ENCODE measurements at places on chromosomes 3 and 15.

DNA sequence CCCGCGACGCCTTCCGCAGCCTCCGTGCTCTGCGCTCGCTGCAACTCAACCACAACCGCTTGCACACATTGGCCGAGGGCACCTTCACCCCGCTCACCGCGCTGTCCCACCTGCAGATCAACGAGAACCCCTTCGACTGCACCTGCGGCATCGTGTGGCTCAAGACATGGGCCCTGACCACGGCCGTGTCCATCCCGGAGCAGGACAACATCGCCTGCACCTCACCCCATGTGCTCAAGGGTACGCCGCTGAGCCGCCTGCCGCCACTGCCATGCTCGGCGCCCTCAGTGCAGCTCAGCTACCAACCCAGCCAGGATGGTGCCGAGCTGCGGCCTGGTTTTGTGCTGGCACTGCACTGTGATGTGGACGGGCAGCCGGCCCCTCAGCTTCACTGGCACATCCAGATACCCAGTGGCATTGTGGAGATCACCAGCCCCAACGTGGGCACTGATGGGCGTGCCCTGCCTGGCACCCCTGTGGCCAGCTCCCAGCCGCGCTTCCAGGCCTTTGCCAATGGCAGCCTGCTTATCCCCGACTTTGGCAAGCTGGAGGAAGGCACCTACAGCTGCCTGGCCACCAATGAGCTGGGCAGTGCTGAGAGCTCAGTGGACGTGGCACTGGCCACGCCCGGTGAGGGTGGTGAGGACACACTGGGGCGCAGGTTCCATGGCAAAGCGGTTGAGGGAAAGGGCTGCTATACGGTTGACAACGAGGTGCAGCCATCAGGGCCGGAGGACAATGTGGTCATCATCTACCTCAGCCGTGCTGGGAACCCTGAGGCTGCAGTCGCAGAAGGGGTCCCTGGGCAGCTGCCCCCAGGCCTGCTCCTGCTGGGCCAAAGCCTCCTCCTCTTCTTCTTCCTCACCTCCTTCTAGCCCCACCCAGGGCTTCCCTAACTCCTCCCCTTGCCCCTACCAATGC lies 2.0 kb downstream of the ISLR start:
- no peak for DNase-seq

GRCh38 chr3:40317061-40317855 lies 7.8 kb downstream of the EIF1B start:
- peak; percentile 51 for DNase-seq

DNA sequence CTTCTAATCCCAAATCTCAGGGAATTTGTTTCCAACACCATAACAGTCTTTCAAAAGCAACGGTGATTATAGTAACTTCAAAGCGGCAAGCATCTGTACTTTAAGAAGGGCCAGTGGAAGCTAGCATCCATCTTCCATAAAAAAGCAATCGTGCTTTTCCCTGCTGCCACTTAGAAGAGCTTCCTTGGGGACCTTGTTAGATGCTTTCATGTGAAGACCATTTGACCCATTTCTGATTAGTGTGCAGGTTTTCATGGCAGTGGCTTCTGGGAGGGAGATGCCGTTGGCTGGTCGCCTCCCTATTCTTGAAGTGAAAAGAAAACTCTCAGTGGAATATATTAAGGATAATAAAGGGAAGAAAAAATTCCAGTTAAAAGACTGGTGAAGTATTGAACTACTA lies 354.1 kb downstream of the ROBO2 start:
- DNase-seq: no peak

DNA sequence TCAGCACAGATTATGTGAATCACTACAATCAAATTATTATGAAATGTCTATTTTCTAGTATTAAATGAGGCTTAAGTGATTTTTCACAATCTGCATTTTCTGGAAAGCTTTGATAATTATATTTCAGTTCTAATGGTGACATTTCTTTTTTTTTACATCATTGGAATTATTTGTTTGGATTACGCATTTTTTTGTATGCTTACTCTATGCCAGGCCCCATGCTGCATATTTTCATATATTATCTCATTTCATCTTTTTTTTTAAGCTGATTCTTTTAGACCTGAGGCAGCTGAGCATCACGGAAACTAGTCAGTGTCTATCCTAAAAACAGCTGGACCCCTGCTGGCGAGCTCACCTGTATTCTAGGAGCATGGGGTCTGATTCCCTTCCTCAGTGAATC lies 31.1 kb downstream of the SLCO3A1 start:
- DNase-seq: no peak

DNA sequence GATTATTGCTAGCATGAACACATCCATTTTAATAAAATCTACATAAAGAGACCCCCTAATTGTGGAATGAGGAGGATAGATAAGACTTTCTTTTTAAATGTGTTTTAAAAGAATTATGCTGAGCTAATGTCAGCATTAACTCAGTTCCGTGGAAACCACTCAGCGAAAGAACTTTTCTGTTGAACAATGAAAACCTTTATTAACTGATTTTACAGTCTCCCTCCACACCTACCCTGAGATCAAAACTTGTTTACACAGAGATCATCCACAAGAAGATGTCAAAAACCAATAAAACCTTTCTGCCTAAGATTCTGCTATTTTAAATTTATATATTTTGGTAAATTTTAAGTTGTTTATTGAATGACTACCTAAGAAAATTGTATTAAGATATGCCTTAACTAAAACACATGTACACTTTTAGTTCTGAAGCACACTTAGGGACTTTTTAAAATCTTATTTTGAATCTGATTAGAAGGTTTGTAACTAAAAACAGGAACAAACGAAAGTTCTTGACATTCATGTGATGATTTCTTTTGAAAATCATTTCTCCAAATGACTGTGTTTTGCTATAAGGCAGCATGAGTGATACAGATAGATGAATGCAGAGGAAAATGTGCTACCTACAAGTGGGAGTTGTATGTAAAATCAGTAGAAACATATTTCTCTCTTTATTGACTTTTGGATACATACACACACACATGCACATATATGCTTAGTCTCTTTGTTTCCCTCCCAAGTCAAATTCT lies 369.0 kb downstream of the UNC13C start:
- DNase-seq: no peak

GRCh38 chr3:152375546-152375945 lies 106.8 kb downstream of the MBNL1 start:
- DNase-seq: no peak

GRCh38 chr15:83498374-83498773 lies 51.2 kb downstream of the SH3GL3 start:
- no peak for DNase-seq

GRCh38 chr3:38574411-38575278 lies 74.8 kb downstream of the SCN5A start:
- no peak for DNase-seq

DNA sequence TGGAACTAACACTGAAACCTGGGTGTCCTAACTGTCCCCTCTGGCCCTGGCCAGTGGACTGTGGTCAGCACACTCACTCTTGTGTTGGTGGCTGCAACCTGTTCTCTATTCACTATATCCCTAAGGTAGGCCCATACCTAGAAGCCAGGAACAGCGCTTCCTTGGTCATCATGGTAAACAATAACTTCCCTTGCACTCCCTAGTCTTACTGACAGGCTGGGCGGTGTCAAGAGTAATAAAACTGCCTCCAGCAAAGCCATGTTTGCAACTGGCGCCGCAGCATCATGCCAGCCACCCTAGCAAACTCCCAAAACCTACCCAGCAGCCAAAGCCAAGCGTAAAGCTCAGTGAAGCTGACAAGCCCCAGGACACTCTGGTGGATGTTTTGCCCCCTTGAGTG lies 63.1 kb upstream of the TSEN2 start:
- peak; percentile 17 for DNase-seq

DNA sequence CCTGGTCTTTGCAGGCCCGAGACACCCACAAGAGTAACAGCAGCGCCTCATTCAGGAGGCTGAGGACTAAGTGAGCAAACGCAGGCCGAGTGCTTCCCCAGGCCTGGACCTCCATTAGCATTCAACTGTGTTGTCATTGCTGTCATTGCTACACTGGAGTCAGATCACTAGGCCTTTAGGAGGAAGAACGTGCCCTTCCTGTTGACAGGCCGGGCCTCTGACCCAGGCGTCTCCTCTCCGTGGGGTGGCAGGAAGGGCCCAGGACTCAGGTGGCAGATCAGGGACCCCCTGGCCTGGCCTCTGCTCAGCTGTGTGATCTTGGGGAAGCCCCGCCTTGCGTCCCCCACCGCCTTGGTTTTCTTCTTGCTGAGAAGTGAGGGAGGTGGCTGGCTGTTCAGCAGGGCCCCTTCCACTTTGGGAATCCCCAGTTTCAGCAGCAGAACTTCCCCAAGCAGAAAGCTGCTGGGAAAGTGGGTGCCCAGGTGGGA lies 19.1 kb downstream of the ZDHHC19 start:
- DNase-seq: no peak

DNA sequence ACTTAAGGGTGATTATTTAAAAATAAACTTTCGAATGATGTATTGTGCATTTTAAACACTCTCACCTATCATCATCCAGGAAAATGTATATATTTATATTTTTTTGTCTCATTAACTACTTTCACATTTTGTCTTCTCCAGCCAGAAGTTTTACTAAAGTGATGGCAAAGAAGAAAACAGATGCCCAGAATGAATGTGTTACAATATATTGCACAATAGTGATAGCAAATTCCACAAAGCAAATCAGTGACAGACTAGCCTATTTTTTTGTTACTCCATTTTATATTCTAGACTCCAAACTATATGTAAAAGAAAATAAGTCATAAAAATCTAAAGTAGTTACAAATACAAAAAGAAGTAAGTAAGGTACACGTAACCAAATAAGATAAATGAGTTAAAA lies 414.7 kb downstream of the EPHA3 start:
- no peak for DNase-seq

- DNase-seq: no peak
These were observed 170.2 kb downstream of the PLCL2 start for GRCh38 chr3:17054982-17055343.

DNA sequence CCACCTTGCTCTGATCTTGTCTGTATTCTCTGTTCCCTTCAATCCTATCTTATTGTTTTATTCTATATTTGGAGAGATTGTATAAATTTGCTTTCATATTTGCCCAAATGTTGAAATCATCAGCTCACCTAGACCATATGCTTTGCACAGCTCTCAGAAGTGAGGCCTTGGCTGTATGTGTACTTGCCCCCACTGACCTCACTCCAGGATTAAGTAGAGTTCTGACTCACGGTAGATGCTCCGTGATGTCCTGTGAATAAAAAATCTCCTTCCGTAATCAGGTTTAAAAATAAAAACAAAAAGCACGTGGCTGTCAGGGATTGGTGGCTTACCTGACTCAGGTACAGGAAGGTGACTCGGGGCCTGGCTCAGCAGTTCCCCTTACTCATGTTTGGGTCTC lies 162.2 kb downstream of the RYR3 start:
- no peak for DNase-seq

DNA sequence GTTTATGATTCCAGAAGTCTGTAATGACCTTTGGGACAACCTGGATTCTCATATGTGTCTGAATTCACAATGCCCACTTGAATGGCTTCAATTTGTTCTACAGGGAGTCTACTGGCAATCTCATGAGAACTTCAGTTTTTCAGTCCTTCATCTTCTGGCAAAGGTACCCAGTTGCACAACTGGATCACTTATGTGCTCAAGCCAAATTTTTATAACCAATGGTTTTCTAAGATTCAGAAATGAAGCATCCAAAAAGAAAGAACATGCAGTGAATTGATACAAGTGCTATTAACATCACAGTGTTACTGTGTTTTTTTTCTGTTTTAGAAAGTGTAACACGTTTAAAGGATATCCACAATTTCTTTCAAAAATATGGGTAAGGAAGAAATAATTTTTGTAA lies at the start of gene OR5H14:
OR5H14 (plus strand) TSS at position 301 of the 400 bp plus-strand sequence. CDS start 1,907 bp downstream, outside the sequence.
- DNase-seq: no peak

DNA sequence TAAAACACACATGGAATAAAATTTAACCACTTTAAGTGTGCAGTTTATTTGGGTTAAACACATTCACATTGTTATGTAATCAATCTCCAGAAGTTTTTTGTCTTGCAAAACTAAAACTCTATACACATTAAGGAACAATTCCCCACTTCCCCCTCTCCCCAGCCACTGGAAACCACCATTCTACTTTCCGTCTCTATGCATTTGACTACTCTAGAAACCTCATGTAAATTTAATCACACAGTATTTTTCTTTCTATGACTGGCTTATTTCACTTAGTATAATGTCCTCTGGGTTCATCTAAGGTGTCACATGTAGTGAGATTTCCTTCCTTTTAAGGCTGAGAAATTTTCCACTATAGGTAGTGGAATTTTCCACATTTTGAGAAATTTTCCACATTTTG lies 568.7 kb upstream of the UBE2E2 start:
- DNase-seq: no peak

DNA sequence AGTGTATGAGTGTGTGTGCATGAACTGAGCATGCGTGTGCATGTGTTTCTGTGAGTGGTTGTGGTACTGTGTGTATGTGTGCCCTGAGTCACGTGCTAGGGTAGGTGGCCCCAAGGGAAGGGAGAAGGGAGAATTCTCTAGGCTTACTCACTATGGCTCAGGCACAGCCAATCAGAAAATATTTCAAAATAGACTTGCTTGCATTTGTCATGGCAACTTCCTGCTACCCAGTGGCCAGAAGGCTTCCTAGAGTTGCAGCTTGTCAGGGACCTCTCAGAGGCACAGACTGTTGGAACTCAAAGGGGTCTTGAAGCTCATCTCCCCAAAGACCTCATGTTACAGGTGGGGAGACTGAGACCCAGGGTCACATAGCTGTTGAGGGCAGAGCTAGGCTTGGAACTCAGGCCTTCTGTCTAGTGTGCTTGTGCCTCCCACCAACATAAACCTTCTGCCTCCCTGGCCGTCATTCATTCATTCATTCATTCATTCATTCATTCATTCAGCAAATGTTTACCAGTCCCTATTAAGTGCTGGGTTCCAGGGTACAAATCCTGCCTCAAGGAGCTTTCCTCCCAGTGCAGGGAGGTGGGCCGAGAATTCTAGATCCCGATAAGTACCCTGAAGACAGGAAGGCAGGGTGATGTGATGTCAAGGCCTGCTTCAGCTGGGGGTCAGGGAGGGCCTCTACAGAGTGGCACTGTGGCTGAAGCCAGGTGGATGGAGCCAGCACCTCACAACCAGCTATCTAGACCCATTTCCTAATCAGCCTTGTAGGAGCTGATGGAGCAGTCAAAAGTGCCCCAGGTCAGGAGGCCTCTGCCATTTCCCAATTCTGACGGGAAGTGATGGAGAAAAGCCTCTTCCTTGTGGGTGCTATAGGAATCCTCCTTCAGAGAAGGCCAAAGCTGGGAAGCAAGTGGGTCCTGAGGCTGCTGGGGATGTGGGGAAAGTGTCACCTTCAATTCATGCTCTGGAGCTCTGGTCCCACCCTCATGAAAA lies 10.9 kb upstream of the RFT1 start:
- DNase-seq: no peak

DNA sequence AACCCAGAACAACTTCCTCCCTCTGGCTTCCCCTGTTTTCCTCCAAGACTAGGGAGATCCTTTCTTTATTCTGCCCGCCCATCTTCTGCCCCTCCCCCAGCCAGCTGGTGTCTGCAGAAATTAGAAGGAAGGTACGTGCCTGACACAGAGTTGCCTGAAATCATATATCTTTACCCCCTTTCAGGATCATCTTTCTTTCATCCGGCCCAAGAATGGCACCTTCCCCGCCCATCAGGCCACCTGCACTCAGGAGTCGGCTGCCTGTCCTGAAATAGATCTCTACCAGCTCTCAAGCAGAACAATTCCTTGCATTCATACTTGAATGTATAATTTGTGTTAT lies 133.7 kb downstream of the VGLL4 start:
- DNase-seq: no peak

All from NCI-H446 (cell line).